MG63 (cell line): ENCODE measurements at places on chromosomes 16 and 17. TPM values are rescaled to one million over a fixed set of nuclear protein-coding genes. Genes with fewer than 3 reads are reported as not detected.

Gene DDX19B
- total RNA-seq: 7.9 and 27.3 TPM in 2 replicates

Gene LPCAT2
- total RNA-seq: not detected in 2 replicates

Gene MPHOSPH6
- 19.2 and 93.3 TPM in 2 replicates for total RNA-seq

Gene SOST
- not detected in 2 replicates for total RNA-seq

Gene KRTAP4-3
- total RNA-seq: not detected in 2 replicates

Gene ODAD4
- not detected in 2 replicates for total RNA-seq

Gene METRNL
- total RNA-seq: 191 and 238 TPM in 2 replicates

Gene CES3
- total RNA-seq: 1.3 and 1.9 TPM in 2 replicates

DNA sequence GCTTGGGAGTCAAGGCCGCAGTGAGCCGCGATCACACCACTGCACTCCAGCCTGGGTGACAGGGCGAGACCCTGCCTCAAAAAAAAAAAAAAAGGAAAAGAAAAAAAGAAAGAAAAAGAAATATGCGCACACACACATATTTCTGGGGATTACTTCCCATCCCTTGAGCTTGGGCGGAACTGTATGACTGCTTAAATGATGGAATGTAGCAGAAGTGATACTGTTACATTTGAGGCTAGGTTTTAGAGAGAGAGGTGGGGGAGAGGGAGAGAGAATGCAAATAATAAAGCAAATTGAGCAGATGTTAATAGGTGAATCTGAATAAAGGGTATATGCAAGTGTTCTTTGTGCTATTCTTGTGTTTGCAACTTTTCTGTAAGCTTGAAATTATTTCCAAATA is 12.0 kb upstream of the USP32 start:
- no peak for DNase-seq

DNA sequence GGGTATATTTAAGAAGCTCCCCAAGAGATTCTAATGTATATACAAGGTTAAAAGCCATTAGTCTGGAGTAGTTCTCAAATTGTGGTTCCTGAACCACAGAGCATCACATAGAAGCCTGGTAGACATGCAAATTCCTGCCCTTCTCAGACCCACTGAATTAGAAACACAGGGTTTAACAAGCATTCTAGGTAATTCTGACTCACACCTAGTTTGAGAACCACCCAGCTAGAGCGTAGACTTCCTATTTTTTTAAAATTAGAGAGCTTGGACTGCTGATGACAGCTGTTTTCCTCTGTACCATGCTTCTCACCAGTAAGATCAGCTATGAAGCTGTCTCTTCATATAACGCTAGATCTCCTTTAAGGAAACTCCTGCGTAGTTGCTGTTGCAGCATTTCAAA is 50.6 kb downstream of the HS3ST3B1 start:
- no peak for DNase-seq

DNA sequence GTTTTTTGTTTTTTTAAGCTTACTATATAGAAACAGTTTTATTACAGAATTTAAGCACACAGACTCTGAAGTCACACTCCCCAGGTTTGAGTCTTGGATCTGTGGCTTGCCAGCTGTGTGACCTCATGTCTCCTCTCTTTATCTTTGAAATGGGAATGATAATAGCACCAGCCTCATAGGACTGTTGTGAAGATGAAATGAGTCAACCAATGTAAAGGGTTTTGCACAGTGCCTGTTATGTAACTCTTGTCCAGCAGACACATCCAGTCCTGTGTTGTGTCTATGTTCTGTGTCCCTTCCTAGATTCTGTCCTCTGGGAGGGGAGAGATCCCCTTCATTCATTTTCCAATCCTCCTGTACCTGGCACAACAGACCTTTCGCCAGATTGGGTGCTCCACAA is 3.1 kb upstream of the CPD start:
- no peak for DNase-seq

GRCh38 chr16:4005731-4006130 is 110.5 kb downstream of the ADCY9 start:
- no peak for DNase-seq

DNA sequence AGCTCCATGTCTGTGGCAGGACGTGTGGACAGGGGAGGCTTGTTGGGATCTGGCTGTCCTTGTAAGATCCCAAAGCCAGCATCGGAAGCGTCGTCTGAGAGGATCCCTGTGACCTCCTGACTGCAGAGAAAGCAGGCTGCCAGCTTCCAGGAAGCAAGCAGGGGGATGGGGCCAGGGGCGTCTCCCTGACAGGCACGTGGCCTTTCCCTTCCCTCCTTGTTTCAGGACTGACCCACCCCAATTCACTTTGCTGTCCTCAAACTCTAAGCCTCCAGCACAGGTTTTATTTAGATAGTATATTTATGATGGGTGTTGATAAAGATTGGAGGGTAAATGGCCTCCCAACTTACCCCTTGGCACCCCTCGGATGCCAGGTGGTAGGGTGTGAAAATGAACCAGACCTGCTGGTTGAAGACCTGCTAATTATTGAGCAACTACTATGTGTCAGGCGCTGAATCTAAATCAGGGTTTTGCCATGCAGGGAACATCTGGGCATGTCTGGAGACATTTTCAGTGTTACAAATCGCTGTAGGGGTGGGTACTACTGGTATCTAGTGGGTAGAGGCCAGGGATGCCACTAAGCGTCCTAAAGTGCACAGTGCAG is 24.5 kb downstream of the SOCS1 start:
- no peak for DNase-seq

DNA sequence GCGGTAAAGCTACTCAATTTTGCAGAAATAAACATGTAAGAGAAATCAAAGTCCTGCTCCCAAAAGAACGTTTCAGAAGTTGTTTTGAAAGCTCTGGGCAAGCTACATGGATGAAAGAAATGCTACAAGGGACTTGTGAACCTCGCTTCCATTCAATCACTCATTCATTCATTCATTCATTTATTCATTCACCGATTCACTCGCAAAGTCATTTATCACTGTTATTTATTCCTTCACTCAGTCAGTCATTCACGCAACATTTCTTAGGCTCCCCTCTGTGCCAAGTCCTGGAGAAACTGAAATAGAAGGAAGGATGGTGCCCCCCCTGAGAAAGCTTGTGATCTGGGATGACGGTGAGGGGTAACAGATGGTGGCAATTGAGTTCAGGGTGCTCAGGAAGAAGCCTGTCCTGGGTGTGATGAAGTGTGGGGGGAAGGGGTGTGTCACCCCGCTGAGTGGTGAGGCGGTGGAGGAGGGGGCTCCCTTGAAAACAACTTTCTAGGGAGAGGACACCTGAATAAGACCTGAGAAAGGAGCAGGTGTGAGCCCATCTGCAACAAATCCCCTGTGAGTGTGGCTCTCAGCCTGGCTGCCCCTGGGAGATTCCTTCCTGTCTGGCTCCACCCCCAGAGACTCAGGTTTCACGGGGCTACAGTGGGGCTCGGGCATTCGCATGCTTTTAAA is 36.3 kb upstream of the PRSS54 start:
- no peak for DNase-seq

- DNase-seq: no peak
Observed at GRCh38 chr17:77499699-77500435, 359.1 kb downstream of the SEC14L1 start.

GRCh38 chr17:81332914-81333528 is 37.9 kb upstream of the SLC38A10 start:
- DNase-seq: no peak

DNA sequence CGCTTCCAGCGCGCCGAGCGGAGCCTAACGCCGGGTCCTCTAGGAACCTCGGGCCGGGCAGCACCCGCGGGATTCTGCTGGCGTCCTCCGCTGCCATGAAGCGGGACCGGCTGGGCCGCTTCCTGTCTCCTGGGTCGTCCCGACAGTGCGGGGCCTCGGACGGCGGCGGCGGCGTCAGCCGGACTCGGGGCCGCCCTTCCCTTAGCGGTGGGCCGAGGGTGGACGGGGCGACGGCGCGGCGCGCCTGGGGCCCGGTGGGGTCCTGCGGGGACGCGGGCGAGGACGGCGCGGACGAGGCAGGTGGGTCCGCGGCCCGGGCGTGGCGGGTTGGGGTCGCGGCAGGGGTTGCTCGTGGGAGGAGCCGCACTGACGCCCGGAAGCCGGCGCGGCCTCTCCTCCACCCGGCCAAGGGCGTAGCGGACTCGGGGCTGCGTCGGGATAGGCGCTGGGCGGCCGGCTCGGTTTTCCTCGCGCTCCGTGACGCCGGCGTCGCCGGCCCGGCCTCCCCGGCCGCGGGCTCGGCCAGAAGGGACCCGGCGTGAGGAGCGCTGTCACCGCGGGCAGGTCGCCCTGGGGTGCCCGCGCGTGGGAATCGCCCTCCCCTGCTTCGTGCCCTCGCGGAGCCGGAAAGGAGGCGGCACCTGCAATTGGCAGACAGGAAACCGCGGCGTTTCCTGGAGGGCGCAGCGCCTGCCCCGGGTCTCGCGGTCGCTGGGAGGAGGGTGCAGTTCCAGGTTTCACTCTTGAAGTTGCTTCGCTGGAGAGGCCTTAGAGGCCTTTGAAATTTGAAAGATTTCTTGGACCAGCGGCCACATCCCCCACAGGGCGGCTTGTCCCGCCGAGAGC is 432 bp downstream of the ZNF276 start:
- DNase-seq: peak; percentile 58

- DNase-seq: no peak
Observed at GRCh38 chr16:4182581-4183236, 59.2 kb downstream of the SRL start.

DNA sequence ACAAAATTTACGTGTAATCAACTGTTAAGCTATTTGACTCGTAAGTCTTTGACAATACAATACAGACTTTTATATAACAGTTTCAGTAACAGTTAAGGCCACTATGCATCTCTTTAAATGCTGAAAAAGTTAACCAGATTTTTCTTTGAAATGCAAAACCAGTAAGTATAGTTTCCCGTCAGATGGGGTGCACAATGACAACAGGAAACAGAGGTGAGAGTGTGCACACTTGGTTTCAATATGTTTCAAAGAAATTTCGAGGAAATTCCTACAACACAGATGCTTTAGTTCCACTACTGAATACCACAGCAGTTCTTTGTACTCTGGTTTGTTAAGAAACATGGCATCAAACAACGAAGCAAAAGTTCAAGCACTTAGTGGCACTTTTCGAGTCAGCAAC is 48.4 kb downstream of the RNF157 start:
- DNase-seq: no peak

DNA sequence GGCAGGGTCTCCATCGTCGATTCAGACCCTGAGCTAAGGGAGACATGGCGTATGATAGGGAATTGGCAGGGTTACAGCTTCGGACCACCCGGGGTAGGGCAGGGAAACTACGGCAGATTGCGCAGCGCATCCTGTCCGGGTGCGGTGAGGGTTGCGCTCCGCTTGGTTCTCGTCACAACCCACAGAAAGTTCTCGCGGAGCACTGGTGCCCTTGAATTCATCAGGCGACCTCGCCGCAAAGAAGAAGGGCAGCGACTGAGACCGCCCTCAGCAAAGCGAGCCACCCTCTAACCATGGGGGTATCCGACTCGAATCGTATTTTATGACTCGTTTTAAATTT is 1.2 kb downstream of the HS3ST3B1 start:
- DNase-seq: no peak

DNA sequence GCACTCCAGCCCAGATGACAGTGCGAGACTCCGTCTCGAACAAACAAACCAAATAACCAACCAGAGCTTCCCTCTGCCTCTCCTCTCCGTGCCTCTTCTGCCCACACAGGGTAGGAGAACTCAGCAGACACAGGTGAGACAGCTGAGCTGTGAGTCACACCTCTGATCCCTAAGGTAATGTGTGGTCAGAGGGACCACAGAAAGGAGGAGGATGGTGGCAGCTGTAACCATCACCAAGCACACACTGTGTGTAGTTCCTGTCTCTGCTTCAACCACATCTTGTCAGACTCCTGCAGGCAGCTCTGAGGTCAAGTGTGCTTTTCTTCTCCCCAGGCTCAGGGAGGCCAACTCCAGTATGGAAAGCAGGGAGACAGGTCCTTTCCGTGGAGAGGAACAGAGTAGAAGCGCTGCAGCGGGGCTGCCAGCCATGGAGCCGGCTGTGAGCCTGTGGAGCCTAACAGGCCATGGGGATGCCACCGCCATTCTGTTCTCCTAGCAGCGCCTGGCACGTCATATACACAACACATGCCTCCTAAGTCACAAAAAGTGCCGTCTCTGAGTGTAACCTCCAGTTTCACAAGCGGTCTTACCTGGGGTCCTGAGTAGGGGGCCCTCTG is 7.1 kb downstream of the NUDT16L1 start:
- DNase-seq: no peak

GRCh38 chr17:79988185-79988971 is 47.3 kb downstream of the TBC1D16 start:
- DNase-seq: peak; percentile 92

DNA sequence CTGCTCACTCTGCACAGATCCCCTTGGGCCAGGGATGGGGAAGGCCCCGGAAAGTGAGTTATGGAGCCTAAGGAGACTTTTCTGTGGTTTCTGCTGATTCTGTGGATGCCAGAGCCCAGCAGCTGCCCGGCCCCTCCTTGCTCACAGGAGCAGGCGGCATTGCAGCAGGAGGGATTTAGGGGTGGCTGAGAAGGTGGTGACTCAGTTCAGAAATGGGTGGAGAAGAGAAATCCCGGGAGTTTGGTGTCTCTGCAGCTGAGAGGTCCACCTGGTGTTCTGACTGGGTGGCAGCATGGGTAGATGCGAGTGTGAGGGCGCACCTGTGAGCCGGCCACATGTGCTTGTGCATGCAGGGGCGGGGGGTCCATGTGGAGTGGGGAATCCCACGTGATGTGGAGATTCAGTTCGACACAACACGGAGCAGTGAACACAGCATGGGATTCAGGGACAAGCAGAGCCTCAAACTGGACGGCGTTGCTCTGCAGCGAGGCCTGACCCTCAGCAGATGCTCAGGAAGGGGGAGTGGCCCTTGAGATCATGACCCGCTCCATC is 16.0 kb upstream of the SPPL2C start:
- DNase-seq: peak; percentile 31

- DNase-seq: peak; percentile 68
Observed at GRCh38 chr17:75011401-75012095, 922 bp upstream of the MRPL58 start.

DNA sequence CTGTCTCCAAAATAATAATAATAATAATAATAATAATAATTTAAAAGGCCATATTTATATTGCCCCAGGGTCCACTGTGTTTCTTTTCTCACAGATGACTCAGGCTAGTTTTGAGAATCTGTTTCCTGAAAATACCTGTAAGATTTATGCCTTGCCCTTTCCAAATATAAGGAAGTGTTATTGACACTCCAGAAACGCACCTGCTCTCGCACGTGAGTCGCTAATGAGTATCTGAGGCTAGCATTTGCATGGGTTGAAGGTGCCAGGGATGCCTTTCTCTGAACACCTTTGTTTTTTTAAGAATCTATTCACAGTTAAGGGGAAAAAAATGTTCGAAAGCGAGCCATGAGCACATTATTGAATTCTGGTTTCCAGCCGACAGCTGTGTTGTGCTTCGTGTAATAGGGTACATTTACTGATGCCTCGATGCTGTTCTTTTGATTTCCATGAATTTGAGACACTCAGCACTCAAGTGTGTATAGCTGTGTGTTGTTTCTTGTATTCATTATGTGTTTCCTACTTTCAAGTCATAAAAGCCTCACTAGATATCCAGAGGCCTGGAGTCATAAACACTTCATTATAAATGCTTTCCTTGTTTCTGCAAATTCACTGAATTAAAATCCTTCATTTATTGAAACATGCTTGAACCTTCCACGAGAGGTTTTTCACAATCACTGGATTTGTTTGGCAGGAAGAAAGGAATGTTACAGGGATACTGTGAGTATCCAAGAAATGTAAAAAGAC is 45.0 kb upstream of the NOL11 start:
- no peak for DNase-seq

- DNase-seq: no peak
Observed at GRCh38 chr17:59186850-59187249, 23.0 kb upstream of the SMG8 start.

GRCh38 chr17:22704674-22705073 is 1012.4 kb downstream of the KCNJ18 start:
- DNase-seq: no peak

- DNase-seq: no peak
Observed at GRCh38 chr16:87563714-87564523, 38.4 kb upstream of the JPH3 start.
